ENCODE measurements at places on chromosomes 13 and 19. TPM values are rescaled to one million over a fixed set of nuclear protein-coding genes. Genes with fewer than 3 reads are reported as not detected.

The PLA2G4C gene
- 23.1 TPM for polyA plus RNA-seq

The ZNF429 gene
- 9.4 TPM for polyA plus RNA-seq

The TMEM38A gene
- 10.8 TPM for polyA plus RNA-seq

DNA sequence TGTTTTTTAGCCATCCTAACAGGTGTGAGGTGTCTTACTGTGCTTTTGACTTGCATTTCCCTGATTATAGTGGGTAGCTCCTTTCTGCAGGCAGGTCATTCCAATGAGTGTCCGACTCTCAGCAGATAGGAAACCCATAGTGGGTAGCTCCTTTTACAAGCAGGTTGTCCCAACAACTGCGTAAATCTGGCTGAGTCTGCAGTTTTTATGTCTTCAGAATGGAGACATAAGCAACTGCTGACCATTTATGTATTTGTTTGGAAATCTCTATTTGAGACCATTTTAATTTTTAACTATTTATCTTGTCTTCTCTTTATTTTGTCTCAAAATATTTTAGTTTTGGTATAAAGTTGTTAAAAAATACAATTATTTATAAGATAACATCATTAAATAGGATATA, 839.4 kb downstream of the SLITRK6 start:
- no peak for DNase-seq

GRCh38 chr19:3479177-3479833, 1.0 kb downstream of the SMIM24 start:
- DNase-seq, result no peak

GRCh38 chr13:35512271-35512920, 35.9 kb upstream of the MAB21L1 start:
- no peak for DNase-seq

GRCh38 chr19:7783991-7784423, 21.0 kb downstream of the CLEC4M start:
- DNase-seq, result no peak

Measured in brain (organoid and tissue), 16 donors.